SIG-M5 (cell line): ENCODE measurements at places on chromosomes 2 and 18.

- no peak for DNase-seq
Observed at GRCh38 chr18:33817096-33817495, 239.1 kb downstream of the ASXL3 start.

DNA sequence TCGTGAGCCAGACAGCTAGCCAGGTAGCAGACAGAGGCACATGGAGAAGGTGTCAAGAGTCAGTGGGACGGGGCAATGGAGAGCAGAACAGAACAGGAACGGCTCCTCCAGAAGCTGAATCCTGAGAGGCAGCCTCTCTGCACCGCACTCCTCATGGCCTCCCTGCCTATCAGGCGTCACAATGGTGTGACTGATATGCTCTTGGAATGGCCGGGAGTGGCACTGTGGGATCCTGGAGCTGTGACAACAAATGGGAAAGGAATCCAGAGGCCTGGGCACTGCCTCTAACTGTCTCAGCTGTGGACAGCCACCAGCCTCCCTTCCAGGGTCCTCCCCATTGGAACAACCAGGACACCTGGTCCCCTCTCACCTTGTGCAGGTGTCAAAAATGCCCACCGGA, 89.1 kb upstream of the ID2 start:
- no peak for DNase-seq

GRCh38 chr2:234310166-234310565, 186.7 kb downstream of the ARL4C start:
- no peak for DNase-seq

DNA sequence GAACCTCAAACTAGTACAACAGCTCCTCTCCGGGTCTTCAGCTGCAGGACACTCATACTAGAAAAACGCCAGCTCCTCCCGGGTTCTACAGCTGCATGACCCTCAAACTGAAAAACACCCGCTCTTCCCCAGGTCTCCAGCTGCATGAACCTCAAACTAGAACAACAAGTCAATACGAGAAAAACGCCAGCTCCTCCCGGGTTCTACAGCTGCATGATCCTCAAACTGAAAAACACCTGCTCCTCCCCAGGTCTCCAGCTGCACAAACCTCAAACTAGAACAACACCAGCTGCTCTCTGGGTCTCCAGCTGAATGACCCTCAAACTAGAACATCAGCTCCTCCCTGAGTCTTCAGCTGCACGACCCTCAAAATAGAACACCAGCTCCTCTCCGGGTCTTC, 315.0 kb upstream of the TFPI start:
- no peak for DNase-seq

DNA sequence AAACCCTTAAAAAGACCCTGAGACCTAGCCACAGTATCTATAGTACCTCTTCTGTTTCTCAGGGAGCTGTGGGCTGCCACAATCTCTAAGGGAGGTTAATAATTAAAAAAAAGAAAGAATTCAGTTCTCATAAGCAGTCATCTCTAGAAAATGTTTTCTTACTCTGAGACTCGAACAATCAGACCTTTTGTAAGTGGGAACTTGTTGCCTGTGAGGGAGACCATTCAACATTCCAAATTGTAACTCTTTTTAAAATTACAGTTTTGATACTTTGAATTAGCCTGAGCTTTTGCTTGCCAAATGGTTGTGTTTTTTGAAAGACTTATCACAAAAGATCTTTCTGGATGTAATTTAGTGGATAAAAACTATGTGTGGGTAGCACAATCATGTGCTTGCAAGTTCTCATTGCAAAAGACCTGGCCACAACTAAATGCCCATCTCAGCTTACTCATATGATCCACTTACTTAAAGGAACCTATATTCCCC, 33.3 kb downstream of the IL1R2 start:
- no peak for DNase-seq

DNA sequence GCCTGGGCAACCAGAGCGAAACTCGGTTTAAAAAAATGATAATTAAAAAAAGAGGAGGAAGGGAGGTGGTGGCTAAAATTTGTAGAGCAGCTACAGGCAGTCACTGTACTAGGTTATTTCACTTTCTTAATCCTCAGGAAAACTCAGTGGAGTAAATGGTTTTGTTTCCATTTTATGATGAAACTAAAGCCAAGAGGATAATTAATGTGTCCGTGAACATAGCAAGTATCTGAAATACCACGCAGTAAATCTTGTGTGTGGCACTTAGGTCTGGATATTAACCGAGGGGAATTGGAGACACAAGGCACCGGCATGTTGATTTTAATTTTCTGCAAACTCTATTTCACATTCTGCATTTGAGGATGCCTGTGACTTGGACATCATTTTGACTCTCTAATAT, 14.5 kb downstream of the SH3BP4 start:
- DNase-seq = no peak

- no peak for DNase-seq
Observed at GRCh38 chr2:212076456-212076855, 462.1 kb downstream of the ERBB4 start.

DNA sequence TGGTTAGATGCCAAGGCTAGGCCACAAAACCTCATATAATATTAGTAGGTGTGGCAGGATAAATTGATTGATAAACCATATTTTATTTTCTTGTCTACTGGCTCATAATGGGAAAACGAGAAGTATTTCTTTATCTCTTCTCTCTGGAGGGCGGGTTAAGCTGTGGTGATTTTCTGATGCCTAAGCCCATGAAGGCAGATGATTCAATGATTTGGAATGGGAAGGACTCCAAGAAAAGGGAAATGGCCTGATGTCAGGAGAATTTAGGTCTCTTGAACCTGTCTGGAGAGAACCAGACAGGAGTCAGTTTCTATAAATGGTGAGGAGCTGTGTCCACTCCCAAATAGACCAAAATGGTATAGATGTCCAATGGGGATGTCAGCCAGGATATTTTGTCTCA, 18.7 kb upstream of the MAP4K3 start:
- no peak for DNase-seq

DNA sequence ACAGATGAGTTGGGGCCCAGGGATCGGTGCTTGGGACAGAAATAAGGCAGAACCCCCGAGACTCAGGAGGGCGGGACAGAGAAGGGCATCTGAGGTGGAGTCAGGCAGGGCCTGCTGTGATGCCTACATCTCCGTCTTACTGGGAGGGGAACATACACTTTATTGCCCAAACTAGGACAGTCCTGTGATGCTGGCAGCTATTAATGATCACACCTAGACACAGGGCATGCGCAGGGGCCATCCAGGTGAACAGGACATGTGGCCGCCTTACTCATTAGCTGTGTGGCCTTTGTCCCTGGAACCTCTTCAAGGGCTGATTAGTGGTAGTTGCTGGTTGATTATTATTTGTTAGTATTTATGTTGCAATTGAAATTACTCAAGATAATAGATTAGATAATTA, 33.2 kb downstream of the MLPH start:
- no peak for DNase-seq

DNA sequence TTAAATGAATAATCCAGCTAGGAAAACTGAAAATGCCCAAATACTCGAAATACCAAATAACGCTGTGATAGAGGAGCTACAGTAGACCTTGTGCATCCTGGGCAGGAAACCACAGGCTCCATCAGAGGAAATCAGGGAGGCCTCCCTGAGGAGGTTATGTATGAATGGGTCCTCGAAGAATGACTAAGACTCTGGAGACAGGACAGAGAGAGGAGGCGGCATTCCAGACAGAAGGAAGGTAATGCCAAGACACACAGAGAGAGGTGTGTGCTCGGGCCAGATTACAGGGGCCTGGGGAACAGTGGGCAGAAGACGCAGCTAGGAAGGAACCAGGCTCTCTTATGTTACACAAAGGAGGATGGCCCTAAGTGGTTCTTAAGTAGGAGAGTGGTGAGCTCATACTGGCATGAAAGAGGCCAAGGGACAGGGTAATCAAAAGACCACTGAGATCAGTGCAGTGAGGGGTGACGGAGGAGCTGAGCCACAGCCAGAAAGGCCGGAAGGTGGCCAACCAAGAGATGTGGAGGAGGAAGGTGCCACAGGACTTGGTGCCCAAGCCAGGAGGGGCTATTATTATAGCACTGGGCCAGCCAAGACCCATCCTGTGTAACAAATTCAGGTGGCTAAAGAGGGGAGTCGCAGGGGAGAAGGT, 9.9 kb downstream of the ST3GAL5 start:
- no peak for DNase-seq

GRCh38 chr2:18045230-18045629, 166.8 kb downstream of the KCNS3 start:
- no peak for DNase-seq

DNA sequence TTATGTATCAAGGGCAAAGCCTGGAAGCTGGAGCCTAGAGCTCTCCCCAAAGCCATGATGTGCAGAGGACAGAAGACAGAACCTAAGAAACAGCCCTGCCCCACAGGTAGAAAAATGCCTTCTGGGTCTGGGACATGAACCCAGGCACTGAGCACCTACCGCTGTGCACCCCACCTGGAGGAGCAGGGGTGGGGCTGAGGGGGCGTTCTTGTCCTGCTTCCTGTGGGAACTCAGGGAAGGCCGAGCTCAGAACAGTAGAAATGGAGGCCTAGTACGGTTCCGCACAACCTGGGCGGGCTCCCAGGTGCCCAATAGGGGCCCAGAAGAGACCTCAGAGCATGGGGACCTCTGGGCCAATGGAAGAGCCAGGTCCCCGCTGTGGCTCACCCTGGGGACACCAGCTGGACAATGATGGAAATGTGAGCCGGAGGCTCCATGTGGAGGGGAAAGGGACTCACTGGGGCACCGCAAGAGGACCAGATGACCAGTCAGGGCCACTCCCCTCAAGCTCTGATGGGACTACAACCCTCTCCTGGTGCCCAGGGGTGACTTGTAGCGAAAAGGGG, 3.2 kb downstream of the CRACDL start:
- DNase-seq = no peak

- no peak for DNase-seq
Observed at GRCh38 chr2:16475986-16476567, 189.6 kb downstream of the CYRIA start.

- no peak for DNase-seq
Observed at GRCh38 chr2:166632616-166633015, 138.6 kb upstream of the SCN7A start.

DNA sequence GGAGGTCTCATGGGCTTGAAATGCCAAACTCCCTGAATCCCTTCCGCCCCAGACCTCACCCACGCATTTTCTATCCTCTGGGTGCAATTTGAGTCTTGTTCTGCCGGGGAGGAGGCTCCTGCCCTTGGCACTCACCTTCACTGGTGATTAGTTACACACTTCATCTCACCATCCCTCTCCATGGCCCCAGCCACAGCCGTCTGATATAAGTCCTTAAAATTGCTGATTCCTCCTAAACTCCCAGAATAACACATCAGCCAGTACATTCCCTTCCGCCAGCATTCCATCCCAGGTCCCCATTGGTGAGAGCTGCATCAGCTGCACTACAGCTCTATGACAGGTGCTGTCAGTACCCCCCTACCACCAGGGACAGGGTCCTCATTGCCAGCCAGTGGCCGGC, 3.9 kb downstream of the TIMM21 start:
- DNase-seq = no peak

DNA sequence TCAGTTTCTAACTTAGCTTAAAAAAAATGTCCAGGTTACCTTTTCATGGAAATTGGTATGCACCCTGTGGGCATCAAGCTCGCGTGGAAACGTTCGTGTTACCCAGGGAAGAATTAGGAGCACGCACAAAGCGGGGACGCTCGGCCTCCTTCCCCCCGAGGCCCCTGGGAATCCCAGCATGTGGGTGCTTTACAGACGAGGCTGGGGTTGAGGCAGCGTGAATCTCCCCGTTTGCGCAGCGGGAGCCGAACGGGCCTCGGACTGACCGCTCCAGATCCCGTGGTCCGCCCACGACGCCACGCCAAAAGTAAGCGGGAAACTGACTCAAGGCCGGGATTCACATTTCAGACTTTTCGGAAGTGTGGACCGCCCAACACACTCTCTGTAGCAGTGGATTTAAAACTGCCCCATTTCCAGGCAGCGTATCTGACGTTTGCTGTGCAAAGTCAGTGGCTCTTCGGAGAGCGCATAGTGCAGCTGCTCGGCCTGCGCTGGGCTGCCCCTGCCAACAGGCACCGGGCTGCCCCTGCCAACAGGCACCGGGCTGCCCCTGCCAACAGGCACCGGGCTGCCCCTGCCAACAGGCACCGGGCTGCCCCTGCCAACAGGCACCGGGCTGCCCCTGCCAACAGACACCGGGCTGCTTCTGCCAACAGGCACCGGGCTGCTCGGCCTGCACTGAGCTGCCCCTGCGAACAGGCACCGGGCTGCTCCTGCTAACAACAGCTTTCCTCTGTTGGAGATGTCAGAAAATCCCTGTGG, 49.7 kb downstream of the SH3YL1 start:
- no peak for DNase-seq

GRCh38 chr18:74613381-74613780, 15.7 kb downstream of the ZNF407 start:
- DNase-seq = no peak

DNA sequence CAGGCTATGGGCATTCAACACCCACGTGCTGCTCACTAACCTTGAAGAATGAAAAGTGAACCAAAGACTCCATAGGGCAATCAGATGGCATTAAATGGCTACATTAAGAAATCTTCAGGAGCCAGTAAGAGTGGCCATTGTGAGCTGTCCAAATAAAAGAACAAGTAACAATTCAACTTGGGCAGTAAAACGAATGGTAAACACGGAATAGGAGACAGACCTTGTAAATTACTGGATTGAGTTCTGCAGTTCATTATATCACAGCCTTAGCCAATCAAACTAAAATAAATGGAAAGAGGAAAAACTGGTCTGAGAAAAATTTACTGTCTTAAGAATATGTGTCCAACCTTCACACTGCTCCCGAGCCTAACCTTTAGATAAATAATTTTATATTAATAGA, 306.5 kb upstream of the ZNF521 start:
- DNase-seq = no peak

DNA sequence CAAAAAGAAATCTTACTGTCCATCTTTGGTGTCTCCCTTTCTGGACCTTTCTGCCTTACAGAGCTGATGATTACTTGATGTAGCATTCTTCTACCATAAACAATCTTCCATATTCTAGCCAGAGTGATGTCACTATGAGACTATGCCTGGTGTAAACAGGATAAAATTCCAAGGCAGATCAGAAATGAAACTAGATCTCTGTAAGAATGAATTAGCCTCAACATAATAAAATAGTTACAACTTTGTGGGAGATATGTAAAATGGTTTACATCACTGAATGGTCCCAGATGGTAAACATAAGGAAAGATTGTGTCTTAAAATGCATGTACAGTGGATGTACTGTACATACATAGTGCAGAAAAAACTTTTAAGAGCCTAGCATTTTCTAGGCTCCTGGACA, 112.3 kb upstream of the ZNF521 start:
- DNase-seq = no peak

DNA sequence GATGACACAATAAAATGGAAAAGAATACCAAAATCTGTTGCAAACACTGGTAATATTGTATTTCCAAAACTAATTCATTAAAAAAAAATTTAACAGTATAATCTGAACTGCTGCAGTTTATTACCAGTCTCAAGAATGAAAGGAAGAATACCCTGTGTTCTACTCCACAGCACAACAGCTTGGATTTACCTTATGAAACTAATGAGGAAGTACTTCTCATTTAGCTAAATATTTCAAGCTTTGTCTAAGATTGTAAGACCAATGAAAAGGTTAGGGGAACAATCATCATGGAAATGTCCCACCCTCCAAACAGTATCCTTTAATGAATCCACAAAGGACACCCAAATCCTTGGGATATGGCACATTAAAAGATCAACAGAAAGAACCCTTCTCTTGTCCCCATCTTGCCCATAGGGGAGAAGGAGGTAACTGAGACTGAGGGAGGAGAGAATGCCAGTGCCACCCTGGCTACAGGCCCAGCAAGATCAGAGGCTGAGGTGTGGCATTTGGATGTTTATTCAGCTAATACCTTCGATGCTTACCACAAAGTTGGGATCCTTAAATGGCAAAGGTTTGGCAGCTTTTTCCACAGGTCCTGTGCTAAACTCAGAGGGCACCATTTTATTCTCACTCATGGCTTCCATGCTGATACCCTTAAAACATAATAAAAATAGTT, 17.7 kb downstream of the INO80C start:
- DNase-seq = no peak
